ENCODE measurements at places on chromosomes 13 and 19.

GRCh38 chr19:4018775-4019504 is 11.4 kb downstream of the PIAS4 start:
- no peak for DNase-seq

DNA sequence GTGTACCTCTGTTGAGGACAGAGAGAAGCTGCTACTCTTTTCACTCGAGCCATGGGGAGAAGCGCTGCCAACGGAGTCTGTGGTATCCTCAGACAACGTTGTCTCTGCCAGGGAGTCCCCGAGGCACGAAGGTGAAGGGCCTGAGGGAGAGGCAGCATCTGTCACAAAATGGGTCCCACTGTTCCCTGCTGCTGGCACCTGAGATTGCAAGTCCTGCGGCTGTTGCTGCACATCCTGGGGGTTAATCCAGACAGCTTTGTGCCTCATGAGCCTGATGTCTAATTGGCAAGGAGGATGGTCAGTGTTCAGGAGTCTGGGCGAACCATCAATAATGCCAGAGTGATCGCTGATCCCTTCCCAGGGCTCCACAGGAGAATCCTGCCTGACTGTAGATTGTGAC is 15.0 kb downstream of the RUBCNL start:
- DNase-seq = no peak

GRCh38 chr19:47895165-47895782 is 9.2 kb upstream of the SULT2A1 start:
- DNase-seq = no peak

DNA sequence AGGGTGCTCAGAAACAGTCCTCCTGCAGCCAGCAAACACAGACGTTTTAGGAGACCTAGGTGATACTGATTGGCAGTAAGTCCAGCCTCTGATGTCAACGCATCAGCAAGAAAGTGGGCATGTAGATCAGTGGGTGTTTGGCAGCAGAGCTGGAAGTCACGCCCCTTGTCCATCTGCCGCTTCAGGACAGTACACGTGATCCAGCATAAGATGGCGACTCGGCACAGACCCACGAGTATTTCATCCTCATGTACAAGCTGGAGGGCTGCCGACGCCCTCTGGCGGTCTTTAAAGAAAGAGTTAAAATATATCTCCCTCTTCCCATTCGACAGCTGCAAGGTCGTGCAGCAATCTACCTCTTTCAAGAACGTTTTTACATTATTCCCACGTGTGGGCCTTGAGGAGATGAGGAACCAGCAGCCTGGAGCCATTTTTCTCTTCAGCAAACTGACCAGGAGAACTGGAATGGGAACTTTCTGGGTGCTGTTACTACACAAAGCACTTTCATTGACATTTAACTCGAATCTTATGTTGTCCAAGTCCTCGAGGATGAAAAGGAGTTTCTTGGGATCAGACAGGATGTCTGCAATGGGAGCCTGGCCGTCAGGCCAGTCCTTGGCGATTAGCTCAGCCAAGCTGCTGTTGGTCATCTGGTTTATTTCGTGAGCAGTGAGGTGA is 22.3 kb downstream of the NLRP11 start:
- peak; percentile 24 for DNase-seq

GRCh38 chr13:95319551-95320274 is 18.5 kb upstream of the ABCC4 start:
- no peak for DNase-seq

GRCh38 chr19:45097776-45098520 is 5.0 kb downstream of the PPP1R37 start:
- DNase-seq = peak; percentile 97

- DNase-seq = no peak
These were observed 34.4 kb downstream of the LMO7 start for GRCh38 chr13:75670496-75670895.

- no peak for DNase-seq
These were observed 64.4 kb downstream of the WASF3 start for GRCh38 chr13:26621731-26622401.

DNA sequence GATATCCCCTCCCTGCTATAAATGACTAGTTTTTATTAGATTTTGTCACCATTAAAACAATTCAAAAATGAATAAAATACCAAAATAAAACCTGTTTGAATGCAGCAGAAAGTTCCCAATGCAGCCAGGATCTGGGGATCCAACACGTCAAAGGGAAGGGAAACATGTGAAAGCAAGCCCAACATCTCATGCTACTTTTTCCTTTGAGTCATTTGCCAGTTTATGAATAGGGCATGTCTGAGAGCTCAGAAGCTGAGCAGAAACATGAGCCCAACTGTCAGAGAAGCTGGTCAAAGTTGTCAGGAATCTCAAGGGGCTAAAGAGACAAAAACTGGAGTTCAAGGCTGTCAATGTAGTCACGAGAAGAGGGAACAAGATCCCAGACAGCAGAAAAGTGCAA is 526.4 kb downstream of the KLF5 start:
- DNase-seq = no peak

DNA sequence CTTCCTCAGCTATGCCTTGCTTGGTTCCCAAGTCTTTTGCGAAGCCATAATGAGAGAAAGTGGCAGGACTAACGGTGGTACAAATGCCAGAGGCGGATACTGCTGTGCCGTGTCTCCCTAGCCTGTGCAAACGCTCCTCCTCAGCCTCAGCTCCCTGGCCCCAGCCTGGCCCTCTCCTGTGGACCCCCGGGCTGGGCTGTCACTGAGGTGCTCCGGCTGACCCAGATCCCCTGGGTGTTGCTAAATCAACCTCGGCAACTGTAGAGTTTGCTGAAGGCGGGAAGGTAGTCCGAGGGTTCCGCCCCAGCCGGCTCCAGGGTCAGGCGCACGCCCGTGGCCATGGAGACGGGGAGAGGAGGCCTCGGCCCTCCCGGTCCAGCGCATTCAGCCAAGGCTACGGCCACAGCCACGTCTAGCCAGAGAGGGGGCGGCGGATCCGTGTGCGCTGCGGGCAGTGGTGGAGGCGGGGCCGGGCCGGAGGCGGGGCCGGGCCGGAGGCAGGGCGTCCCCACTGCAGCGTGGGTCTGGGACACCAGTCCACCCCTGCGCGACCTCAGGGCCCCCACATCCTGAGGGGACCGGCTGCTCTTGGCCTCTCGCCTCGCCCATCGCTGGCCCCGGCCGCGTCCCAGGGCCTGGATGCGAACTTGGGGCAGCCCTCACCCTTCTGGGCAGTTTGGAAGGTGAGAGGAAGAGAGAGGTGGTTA is 16.4 kb upstream of the ZNF492 start:
- no peak for DNase-seq

DNA sequence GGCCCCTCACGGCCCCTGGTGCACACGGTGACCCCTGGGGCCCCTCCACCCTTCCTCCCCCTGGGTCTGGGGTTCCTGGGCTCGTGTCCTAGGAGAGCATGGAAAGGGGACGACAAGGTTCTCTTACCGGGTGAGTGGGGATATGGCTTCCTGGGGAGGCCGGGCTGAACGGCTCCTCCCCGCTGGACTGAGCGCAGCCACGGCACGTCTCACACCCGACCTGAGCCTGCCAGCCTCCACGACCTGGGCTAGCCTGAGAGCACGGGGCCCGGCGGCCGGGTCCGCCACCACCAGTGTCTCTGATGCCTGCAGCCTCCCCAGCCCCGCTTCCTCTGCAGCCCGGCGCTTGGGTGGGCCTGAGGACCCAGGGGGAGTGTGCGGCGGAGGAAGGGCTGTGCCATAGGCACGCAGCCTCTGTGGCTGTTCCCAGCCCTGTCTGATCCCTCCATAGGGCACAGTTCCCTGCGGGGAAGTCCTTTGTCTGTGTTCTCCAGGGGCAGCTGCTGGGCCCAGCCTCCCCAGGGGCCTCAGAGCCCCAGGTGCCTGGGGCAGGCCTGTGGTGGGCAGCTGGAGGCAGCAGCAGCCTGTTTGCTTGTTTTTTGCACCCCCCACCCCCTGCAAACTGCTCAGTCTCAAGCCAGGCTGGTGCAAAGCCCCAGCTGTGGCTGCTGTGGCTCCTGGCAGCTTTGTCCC is 15.0 kb downstream of the PLIN4 start:
- DNase-seq = no peak

GRCh38 chr13:45280011-45280410 is 61.0 kb downstream of the TPT1 start:
- DNase-seq = no peak

DNA sequence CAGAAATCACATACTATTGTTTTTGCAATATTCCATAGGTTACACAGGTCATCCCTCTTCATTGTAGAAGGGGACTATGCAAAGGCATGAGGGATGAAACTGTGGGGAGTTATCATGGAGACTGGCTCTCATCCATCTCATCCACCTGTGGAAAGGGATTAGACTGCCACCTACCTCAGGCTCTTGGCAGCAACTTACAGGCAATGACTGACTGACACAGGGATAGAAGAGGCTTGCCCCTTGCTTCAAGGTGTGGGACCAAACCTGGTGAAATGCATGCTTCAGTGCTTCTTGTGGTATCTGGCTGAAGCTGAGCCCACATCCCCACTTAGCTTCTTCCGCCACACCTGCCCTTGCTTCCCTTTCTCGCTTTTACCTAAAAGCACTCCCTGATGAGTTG is 341.3 kb downstream of the GPC5 start:
- DNase-seq = no peak

DNA sequence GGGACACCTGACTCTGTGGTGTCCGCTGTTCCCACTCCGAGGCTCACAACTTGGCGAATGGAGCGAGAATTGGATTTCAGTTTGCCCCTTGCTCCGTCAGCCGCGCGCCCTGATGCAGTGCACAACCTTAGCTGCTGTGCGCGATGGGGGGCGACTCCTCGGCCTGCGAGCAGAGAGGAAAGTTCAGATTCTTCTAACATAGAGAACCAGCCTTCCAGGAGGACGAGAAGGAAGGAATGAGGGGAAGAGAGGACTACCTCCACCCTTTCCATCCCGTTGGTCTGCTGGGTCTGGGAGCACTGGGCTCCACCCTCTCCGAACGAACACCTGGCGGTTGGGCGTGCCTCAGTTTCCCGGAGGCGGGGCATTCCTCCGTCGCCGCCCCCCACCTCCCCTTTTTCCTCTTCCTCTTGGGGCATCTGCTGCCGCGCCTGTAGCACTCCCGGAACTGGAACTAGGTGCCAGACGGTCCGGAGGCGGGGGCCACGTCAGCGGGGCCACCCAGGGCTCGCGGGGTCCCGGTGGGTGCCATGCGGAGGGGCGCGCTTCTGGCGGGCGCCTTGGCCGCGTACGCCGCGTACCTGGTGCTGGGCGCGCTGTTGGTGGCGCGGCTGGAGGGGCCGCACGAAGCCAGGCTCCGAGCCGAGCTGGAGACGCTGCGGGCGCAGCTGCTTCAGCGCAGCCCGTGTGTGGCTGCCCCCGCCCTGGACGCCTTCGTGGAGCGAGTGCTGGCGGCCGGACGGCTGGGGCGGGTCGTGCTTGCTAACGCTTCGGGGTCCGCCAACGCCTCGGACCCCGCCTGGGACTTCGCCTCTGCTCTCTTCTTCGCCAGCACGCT is at the start of gene KCNK6:
KCNK6 (plus strand) TSS at position 425 of the 838 bp plus-strand sequence; CDS start at position 531, 106 bp downstream.
- no peak for DNase-seq

- DNase-seq = no peak
These were observed 830.2 kb upstream of the SPRY2 start for GRCh38 chr13:81171065-81171647.

- no peak for DNase-seq
These were observed 32.5 kb downstream of the DLEU7 start for GRCh38 chr13:50810998-50811397.

- DNase-seq = no peak
These were observed 28.2 kb downstream of the IGFL2 start for GRCh38 chr19:46176116-46176860.

GRCh38 chr13:66578305-66578704 is 651.8 kb downstream of the PCDH9 start:
- DNase-seq = no peak

- no peak for DNase-seq
These were observed 299.5 kb downstream of the MZT1 start for GRCh38 chr13:72427757-72428528.

- DNase-seq = no peak
These were observed 13.7 kb downstream of the ZNF461 start for GRCh38 chr19:36652958-36653357.

- DNase-seq = peak; percentile 20
These were observed 62.9 kb upstream of the URI1 start for GRCh38 chr19:29878973-29879654.

DNA sequence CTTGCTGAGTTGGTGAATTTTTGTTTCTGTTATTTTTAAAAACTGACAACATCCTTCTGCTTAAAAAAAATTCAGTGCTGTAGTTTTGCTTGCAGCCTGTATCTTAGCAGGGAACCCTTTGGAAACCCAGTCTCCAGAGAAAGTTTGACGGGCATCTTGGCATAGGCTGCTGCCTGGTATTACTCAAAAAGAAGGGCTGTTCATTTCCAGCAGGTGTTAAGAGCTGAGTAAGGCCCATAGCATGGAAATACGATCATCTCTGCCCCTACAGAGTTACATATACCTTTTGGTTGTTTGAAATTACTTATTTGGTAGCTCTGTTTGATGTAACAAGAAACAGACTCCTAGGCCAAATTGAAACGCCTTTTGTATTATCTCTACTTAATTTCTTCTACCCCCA is 41.5 kb downstream of the URI1 start:
- DNase-seq = no peak

DNA sequence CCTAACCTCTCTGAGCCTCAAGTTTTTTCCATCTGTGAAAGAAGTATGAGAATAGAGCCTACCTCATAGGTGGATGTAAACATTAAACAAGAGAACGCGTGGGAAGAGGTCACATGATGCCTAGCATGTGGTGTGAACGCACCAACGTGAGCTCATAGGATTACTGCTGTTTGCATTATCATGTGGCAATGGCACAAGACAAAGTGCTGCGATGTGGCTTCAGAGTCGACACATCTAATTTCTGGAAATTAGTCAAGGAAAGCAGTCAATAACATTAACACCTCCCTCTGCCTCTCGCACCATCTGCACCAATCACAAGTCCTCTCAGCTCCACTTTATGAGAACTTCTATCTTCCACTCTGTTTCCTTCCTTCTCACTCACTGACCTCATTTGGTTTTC is 489.7 kb downstream of the COG6 start:
- DNase-seq = no peak

DNA sequence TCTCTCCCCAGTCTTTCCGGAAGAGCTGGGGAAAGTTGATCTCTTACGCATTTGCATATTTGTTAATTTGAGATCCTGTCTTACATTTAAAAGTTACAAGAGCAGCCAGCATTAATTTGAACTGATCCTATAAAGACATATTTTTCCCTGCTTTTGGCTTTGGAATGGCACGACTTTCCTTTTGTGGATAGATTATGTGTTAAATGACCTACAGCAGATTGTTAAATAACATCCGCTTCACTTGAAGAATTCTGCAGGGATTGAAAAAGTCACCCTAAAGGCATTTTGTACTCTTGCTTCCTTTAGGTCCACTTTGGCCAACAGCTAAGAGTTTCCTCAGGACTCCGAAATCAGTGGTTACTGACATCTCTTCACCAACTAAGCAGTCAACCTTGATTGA is 334.0 kb downstream of the TBC1D4 start:
- peak; percentile 40 for DNase-seq

DNA sequence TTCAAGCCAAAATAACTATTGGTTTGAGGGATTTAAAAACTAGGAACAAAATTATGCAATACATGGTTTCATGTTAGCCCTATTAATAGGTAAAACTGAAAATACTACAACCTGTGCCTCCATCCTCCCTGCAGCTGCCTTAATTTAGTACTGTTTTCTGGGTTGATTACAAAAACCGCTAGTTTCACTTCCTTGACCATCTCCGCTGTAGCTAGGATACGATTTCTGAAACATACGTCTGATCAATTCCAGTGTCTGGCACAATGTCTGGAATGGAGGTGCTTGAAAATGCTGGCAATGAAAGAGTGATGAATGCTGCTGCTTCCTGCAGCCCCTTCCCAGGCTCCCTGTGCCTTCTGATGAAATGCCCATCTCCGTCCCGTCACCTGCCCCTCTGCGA is 273.5 kb downstream of the SHISA2 start:
- DNase-seq = no peak
